ENCODE measurements at places on chromosomes 11 and 22. TPM values are rescaled to one million over a fixed set of nuclear protein-coding genes. Genes with fewer than 3 reads are reported as not detected.

DNA sequence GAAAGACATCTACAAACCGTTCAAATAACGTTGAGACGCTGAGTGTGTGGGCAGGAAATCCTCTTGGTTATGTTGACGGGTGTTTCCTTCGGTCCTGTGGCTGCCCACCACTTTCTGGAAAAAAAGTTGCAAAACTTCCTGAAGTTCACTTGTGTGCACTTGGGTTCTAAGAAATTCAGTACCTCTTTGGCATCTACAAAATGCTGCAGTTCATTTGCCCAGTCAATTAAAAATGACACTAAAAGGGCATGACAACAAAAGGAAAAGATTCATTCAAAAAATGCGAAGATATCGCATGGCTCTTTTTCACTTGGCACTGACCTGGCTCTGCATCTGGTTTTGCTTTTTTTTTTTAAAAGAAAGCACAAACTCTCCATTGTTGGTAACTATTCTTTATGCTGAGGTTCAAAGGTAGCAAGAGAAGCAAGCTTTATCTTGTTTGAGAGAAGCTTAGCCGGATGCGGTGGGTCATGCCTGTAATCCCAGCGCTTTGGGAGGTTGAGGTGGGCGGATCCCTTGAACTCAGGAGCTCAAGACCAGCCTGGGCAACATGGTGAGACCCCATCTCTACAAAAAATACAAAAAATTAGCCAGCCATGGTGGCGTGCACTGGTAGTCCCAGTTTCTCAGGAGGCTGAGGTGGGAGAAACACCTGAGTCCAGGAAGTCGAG, 10.6 kb upstream of the XBP1 start:
- H3K27ac ChIP-seq, result peak overlapping the region; percentile 61
- H3K36me3 ChIP-seq, result no peaks in the 10 kb centered on the region
- no peak for DNase-seq
- no peaks in the 10 kb centered on the region for H3K27me3 ChIP-seq

- no peak for DNase-seq
- no peak overlapping the region for H3K4me3 ChIP-seq
- H3K27ac ChIP-seq, result no peak overlapping the region
- H3K36me3 ChIP-seq, result no peaks in the 10 kb centered on the region
Measured at GRCh38 chr11:76062733-76063132, 143.6 kb downstream of the WNT11 start.

GRCh38 chr22:45103756-45104155, 60.0 kb upstream of the NUP50 start:
- no peaks in the 10 kb centered on the region for H3K36me3 ChIP-seq
- H3K27ac ChIP-seq, result no peak overlapping the region
- H3K4me1 ChIP-seq, result no peaks in the 10 kb centered on the region
- no peaks in the 10 kb centered on the region for H3K27me3 ChIP-seq

DNA sequence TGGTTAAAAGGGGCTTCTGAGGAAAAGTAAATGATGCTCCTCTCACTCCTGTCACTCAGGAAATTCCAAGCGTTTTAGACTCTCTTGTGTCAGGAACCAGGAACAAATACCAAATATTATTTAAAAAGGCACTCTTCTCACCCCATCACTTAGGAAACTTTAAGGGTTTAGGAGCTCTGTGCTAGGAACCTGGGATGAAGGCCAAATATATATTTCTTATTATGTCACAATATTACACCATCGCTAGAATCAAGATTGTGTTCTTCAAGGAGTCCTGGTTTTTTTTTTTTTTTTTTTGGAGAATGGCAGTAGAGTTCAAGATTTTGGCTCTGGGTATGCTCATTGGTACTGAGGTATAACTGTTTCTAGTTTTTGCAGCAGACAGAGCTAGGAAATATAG, 79.0 kb upstream of the HEPHL1 start:
- H3K4me1 ChIP-seq, result no peaks in the 10 kb centered on the region
- H3K36me3 ChIP-seq, result no peaks in the 10 kb centered on the region
- no peak overlapping the region for H3K4me3 ChIP-seq
- no peaks in the 10 kb centered on the region for H3K27me3 ChIP-seq

DNA sequence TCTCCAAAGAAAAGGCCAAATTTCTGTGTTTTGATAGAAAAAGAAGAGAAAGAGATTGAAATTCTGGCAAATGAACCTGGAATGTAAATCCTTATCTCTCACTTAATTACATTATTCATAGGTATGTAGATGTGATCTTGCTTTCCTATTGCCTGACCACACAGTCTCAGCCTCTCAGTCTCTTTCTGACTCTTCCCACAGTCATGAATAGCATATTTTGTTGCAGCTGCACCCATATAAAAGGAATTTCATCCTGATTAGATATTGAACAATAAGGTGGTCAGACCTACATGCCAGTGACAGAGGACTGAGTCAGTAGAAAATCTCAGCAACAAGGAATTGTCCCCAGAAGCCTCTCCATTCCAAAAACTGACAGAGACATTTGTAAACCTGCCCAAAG, 62.9 kb upstream of the LRRC4C start:
- H3K4me3 ChIP-seq, result no peak overlapping the region
- H3K4me1 ChIP-seq, result no peaks in the 10 kb centered on the region
- H3K27me3 ChIP-seq, result no peaks in the 10 kb centered on the region
- DNase-seq, result no peak

- H3K27me3 ChIP-seq, result no peaks in the 10 kb centered on the region
- no peak within 1 kb of the TSS for H3K4me3 ChIP-seq
- no peaks in the 10 kb centered on the region for H3K4me1 ChIP-seq
- H3K36me3 ChIP-seq, result no peaks in the 10 kb centered on the region
- no peak for DNase-seq
- no peak within 1 kb of the TSS for H3K27ac ChIP-seq
Measured at GRCh38 chr11:57751676-57752253, at the start of gene BTBD18. TSS of gene BTBD18 (minus strand) at chr11:57751819. CDS start at chr11:57751188, 631 bp downstream.

GRCh38 chr11:98772893-98773292, 247.9 kb upstream of the CNTN5 start:
- H3K36me3 ChIP-seq, result no peaks in the 10 kb centered on the region
- no peak for DNase-seq
- H3K4me3 ChIP-seq, result no peak overlapping the region
- no peaks in the 10 kb centered on the region for H3K27me3 ChIP-seq
- no peaks in the 10 kb centered on the region for H3K4me1 ChIP-seq

GRCh38 chr11:77438487-77438886, 35.4 kb downstream of the PAK1 start:
- H3K36me3 ChIP-seq, result no peaks in the 10 kb centered on the region
- no peak overlapping the region for H3K4me3 ChIP-seq
- DNase-seq, result no peak
- H3K4me1 ChIP-seq, result no peaks in the 10 kb centered on the region

DNA sequence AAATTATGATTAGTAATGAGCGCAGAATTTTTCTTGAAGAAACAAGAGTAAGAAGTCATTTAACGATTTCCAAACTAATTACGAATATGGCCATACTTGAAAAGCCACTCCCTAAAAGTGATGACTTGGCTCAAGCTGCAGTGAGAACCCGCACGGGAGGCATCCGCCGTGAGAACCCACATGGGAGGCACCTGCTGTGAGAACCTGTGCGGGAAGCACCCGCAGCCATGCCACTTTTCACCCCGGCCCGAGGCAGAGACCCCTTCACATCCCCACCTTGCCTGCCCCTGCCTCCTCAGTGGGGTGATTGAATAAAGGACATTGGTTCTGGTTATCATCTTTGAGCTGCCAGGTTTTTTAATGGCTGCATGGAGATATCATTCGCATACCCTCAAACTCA, 89.7 kb downstream of the BRD1 start:
- H3K36me3 ChIP-seq, result no peaks in the 10 kb centered on the region
- no peak for DNase-seq
- no peaks in the 10 kb centered on the region for H3K27me3 ChIP-seq
- no peak overlapping the region for H3K4me3 ChIP-seq
- H3K27ac ChIP-seq, result no peak overlapping the region

DNA sequence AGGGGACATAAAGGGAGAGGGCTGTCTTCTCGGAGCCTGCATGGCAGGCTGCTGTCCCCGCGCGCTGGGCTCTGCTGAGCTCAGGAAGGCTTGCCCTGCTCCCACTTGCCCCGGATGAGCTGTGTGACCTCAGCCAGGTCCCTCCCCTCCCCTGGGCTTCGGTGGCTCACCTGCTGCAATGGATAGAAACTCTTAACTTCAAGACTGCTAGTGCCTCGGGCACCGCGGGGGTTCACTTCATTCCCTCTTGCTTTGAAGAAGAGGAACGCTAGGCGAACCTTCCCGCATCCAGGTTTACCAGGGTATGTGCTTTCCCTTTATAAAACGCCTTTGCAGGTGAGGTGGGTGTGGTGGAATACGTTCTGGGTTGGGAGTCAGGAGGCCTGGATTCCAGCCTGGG, 115.0 kb downstream of the PHF21B start:
- DNase-seq, result no peak
- no peaks in the 10 kb centered on the region for H3K27me3 ChIP-seq
- no peaks in the 10 kb centered on the region for H3K36me3 ChIP-seq
- H3K4me3 ChIP-seq, result no peak overlapping the region
- no peaks in the 10 kb centered on the region for H3K4me1 ChIP-seq

GRCh38 chr22:46115388-46115678, 35.0 kb upstream of the PPARA start:
- no peaks in the 10 kb centered on the region for H3K27me3 ChIP-seq
- no peaks in the 10 kb centered on the region for H3K36me3 ChIP-seq
- peaks cover 31% of the 10 kb centered on the region for H3K4me1 ChIP-seq

DNA sequence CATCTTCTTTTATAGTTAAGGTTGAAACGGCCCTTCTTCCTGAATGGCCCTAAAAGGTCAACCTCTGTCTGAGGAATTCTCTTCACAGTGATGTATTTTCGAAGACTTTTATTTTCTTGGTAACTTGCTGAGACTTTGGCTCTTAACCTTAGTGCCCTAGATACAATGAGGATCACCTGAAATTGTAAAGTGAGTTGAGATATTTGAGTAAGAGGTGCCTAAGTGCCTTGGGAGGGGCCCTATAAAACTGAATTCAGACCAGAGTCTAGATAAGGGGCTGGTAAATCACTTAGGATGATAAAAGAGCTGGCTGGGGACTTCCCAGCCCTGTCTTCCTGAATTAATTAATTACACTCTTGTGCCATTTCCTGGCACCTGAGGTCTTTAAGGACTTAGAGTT, 505.6 kb upstream of the KIRREL3 start:
- no peaks in the 10 kb centered on the region for H3K27me3 ChIP-seq
- H3K4me1 ChIP-seq, result no peaks in the 10 kb centered on the region
- no peak for DNase-seq
- H3K36me3 ChIP-seq, result no peaks in the 10 kb centered on the region

- DNase-seq, result no peak
- no peaks in the 10 kb centered on the region for H3K27me3 ChIP-seq
- no peak overlapping the region for H3K4me3 ChIP-seq
- H3K36me3 ChIP-seq, result no peaks in the 10 kb centered on the region
Measured at GRCh38 chr22:49600468-49600867, 227.2 kb downstream of the BRD1 start.

DNA sequence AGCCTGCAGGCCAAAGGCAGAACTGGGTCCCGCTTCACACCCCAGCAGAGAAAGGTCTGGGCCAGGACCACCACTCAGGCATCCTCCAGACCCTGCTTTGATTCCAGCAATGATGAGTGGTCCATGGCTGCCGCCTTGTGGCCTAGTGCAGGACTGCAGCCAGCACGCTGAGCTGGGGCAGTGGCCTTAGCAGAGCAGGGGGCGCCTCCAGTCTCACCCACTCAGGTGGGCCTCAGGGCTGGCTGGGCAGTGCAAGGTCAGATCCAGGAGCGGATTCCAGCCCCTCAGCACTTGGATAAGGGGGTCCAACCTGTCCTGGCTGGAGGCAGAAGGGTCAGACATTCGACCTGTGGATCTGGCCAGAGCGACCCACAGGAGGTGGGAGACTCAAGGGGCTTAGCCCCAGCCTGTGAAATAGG, 9.6 kb upstream of the PDE2A start:
- peak; percentile 58 for DNase-seq
- no peaks in the 10 kb centered on the region for H3K4me1 ChIP-seq

ATP6V1E1 gene
- total RNA-seq, result 123 TPM

LRRC4C gene
- 2.1 TPM for total RNA-seq

SYCE3 gene
- not detected for total RNA-seq

MS4A6A gene
- total RNA-seq, result 44.7 TPM

PNPLA3 gene
- not detected for total RNA-seq

All from uterus (tissue), 4 donors.